ENCODE measurements at places on chromosomes 11 and 22. TPM values are rescaled to one million over a fixed set of nuclear protein-coding genes. Genes with fewer than 3 reads are reported as not detected.

- no peaks in the 10 kb centered on the region for H3K4me1 ChIP-seq
- no peaks in the 10 kb centered on the region for H3K36me3 ChIP-seq
These were observed 561.0 kb downstream of the OPCML start for GRCh38 chr11:132971351-132971750.

EXPH5 gene
- 5.8 TPM for total RNA-seq

- H3K4me3 ChIP-seq: no peak overlapping the region
These were observed 21.3 kb downstream of the GRIK4 start for GRCh38 chr11:120532832-120533196.

- peaks cover 8% of the 10 kb centered on the region for H3K36me3 ChIP-seq
- H3K4me3 ChIP-seq: no peak overlapping the region
- no peak overlapping the region for H3K27ac ChIP-seq
- peak; percentile 90 for DNase-seq
- H3K4me1 ChIP-seq: no peaks in the 10 kb centered on the region
- H3K27me3 ChIP-seq: peaks cover 15% of the 10 kb centered on the region
These were observed 11.0 kb downstream of the CRELD2 start for GRCh38 chr22:49929211-49929979.

DNA sequence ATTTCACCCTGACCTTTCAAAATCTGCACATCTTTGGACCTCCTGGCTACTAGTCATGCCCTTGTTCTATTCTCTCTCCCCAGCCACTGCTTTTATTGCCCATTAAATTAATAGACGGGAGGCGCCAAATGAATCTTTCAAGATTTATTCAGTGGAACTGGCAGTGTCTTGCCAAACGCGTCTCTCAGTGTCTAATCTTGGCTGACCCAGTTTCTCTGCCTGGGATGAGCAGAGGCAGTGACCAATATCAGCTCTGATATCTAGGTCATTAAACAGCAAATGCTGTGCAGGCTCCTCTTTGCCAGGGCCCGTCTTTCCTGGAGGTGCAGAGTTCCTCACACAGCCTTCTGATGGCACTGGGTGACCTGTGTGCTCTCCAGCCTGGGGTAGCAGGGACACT, 74.0 kb downstream of the TRAF6 start:
- peaks cover 5% of the 10 kb centered on the region for H3K27me3 ChIP-seq
- peaks cover 6% of the 10 kb centered on the region for H3K36me3 ChIP-seq
- no peak overlapping the region for H3K4me3 ChIP-seq
- DNase-seq: no peak

DNA sequence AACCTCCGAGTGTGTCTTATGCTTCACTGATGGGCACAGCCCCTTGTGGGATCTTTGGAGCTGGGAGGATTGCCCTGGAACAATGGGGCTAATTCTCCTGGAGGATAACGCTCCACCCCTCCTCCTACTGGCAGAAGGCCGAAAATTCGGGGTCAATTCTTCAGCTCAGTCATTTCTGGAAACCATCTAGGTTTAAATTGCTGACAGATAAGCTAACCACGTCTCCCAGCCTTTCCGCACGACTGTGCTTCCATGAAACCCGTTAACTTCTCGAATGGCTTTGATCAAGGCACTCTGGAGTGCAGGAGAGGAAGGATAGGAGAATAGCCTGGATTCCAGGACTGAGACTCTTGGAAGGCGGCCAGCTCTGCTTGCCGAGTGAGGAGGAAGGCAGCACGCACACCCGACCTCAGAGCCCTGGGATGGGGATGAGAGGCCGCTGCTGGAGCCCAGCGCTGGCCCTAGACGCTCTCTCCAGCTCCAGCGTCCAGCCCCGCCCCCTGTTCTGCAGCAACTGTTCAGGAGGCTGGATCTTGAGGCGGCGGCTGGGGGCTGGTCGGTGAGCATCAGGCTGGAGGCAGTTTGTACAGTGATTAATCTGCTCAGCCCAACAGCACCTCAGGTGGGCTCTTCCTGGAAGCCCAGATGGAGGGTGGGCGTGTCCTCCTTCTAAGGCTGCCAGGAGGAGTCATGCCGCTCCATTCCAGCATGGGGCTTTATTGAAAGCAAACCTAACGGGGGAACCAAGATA, 176.7 kb upstream of the NCAM1 start:
- H3K4me1 ChIP-seq: peaks cover 5% of the 10 kb centered on the region
- H3K27ac ChIP-seq: no peak overlapping the region
- no peak overlapping the region for H3K4me3 ChIP-seq

- DNase-seq: no peak
- no peaks in the 10 kb centered on the region for H3K27me3 ChIP-seq
- no peak overlapping the region for H3K4me3 ChIP-seq
- H3K36me3 ChIP-seq: no peaks in the 10 kb centered on the region
- no peaks in the 10 kb centered on the region for H3K4me1 ChIP-seq
- H3K27ac ChIP-seq: no peak overlapping the region
These were observed 195.7 kb downstream of the IGLL1 start for GRCh38 chr22:23384431-23384830.
